ENCODE measurements at places on chromosomes 11 and 22.

DNA sequence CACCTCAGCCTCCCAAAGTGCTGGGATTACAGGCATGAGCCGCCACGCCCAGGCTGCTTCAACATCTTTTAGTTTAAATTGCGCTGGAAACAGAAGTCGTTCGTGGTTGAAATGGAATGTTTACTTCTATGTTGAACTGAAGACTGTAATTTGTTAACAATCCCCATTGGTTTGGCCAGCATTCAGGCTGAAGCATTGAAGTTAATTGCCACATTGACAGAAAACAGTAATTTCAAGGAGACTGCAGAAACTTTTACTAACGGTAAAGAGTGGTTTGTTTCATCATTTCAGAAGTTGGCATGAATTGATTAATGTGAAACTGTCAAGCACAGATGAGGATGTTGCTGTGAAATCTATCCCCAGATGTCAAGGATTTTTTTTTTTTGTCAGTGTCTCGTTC lies 14.2 kb downstream of the AP5B1 start:
- DNase-seq, result no peak

- DNase-seq, result peak; percentile 37
These were observed 50.4 kb downstream of the FAM83F start for GRCh38 chr22:40044870-40045834.

- DNase-seq, result no peak
These were observed 127.4 kb downstream of the PHF21B start for GRCh38 chr22:44882226-44882905.

GRCh38 chr11:1763796-1764661 lies at the start of gene CTSD:
Gene CTSD, minus strand, starts transcription at chr11:1763927. Its CDS starts 68 bp downstream, at chr11:1763859.
- DNase-seq, result peak; percentile 32

GRCh38 chr11:17691976-17692375 lies 27.4 kb upstream of the MYOD1 start:
- DNase-seq, result no peak

DNA sequence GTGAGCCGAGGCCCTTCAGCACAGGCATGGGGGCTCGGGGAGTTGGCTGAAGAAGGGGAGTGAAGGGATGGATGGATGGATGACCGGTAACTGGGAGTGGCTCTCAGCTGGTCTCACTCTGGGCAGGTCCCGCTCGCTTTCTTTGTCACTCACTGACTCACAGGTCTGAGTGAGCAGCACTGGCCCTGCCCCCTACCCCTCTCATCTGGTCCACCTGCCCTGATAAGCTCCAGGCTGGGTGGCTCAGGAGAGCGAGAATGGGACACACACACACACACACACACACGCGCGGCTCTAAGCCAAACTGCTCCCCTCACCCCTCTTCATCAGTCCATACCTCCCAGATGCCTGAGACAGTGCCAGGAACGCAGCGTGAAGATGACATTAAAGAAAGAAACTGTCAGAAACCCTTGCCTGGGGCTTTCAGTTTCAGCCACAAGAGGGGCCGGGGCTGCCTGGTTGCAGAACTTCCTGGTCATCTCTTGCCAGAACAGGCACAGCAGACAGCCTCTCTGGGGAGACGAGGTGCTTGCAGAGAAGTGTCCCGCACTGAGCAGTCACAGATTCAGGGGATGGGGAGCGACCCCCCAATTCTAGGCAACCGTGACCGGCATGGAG lies 16.5 kb upstream of the SHISAL1 start:
- DNase-seq, result no peak

DNA sequence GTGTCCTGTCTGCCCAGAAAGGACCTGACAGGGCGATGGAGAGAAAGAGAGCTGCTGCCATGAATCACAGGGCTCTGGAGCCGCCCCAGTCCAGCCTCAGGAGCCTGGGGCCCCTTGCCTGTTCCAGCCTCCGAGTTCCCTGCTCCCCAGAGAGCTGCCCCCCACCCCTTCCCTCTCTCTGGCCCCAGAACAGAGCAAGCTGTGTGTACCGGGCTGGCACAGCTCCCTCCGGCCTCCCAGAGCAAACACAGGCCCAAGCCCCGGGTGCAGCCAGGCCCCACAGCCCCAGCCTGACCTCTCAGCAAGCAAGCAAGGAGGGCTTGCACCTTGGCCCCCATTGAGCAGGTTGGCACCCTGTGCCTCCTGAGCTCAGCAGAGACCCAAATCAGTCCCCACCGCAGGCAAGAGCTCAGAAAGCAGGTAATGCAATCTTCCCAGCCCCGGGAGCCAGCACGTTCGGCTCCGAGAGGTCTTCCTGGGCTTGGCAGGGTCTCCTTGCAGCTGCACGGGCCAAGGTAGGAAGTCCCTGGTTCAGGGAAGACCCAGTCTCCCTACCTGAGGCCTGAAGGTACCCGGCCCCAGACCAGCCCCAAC lies 1.4 kb downstream of the PACSIN3 start:
- DNase-seq, result no peak

GRCh38 chr11:3838504-3838903 lies 2.3 kb downstream of the RHOG start:
- no peak for DNase-seq

- DNase-seq, result no peak
These were observed 2.7 kb downstream of the HEPHL1 start for GRCh38 chr11:94023856-94024255.

GRCh38 chr22:24483976-24484545 lies 11.1 kb upstream of the UPB1 start:
- no peak for DNase-seq

- no peak for DNase-seq
These were observed at the start of gene RAG2 for GRCh38 chr11:36598051-36598450. Gene RAG2, minus strand, starts transcription at chr11:36598236. Its CDS starts 4,068 bp downstream, at chr11:36594168.

GRCh38 chr11:13897646-13898276 lies 64.8 kb upstream of the SPON1 start:
- no peak for DNase-seq

- DNase-seq, result peak; percentile 17
These were observed 598.6 kb downstream of the DLG2 start for GRCh38 chr11:85028329-85029101.

GRCh38 chr11:7423946-7424345 lies 61.4 kb upstream of the OLFML1 start:
- no peak for DNase-seq

- DNase-seq, result no peak
These were observed 46.8 kb downstream of the PGR start for GRCh38 chr11:101082813-101083212.

GRCh38 chr11:61023086-61023965 lies 51.8 kb downstream of the CD6 start:
- DNase-seq, result no peak

GRCh38 chr11:78688460-78688859 lies 113.8 kb upstream of the NARS2 start:
- DNase-seq, result no peak

DNA sequence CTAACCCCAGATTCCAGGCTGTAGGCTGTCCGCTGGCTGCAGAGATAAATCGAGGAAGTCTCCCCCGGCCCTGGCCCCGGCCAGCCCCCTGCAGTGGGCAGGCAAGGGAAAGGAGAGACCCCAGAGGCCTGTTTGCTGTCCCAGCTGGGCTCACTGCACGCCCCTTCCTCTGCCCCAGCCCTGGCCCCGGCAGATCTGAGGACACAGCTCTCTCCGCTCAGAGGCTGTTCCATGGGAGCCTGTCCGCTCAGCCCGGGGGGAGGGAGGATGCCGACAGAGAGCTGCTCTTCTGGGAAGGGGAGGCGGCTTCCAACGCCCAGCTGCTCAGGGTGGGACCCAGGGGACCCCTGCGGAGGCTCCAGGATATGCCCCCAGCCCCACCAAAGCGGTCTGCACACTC lies 37.7 kb upstream of the H19 start:
- no peak for DNase-seq

DNA sequence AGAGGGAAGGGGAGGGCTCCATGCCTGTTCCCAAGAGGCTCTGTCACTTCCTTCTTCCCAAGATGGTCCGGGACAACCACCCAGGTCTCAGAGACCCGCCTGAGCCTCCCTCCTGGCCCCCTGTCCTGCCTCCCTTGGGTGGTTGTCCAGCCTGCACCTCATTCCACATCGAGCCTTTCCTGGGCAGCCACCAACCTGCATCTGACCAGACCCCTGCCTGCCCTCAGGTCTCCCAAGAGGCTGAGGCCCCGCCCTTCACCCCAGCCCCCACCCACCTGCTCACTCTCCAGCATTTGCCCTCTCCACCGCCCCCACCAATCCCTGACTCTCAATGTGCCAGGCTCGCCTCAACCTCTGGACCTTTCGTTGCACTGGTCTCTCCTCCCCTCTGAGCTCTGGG lies 97.5 kb upstream of the LMO1 start:
- DNase-seq, result no peak

DNA sequence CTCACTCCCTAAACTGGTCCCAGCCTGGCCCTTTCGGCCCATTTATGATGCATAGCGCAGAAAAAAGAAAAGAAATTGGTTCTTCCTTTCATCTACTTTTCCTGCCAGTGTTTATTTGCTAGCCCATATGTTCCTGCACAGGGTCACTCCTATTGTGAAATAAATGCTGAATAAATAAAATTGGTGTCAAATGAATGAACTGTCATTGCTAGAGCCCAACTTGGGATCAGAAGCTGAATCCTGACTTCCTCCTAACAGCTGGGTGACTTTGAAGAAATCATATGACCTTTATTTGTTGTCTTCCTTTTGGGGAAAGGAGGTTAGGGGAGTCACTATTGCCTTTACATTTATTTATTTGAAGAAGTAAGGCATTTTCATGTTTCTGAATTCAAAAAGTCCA lies 92.0 kb downstream of the PRR5L start:
- no peak for DNase-seq

DNA sequence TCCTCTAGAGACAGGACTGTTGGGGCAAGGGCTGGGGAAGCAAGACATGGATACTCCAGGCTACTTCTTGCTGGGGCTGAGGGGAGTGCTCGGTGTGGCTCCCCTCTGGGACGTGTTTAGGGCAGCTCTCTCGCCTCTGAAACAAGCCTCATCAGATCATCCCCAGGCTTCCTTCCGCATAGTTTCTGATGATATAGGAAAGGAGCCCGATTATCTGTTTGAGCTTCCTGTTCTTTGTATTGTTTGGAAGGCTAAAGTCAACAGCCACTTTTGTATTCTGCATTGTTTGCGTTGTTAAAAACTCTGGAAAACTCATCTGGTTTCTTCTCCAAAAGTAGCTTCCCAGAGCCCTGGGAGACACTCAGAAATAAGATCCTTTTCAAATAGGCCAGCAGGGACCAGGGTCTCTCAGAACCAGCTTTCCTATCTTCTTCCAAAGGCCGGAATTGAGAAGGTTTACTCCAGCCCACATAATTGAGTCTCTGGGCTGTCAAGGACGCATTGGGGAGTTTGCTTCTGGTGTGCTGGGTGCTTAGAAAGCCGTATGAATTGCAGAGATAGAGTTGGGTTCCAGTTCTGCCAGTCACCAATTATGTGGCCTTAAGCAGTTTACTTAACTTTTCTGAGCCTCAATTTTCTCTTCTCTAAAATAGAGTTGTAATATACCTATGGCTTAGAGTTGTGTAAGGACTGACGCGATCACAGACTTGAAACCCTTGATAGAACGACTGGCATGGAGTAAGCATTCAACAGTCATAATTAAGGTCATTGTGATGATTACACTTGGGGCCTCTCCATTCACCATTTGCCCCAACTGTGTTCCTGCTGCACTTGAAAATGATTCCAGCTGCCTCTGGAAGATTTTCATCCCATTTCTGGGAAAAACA lies 19.1 kb downstream of the CD44 start:
- no peak for DNase-seq

- DNase-seq, result no peak
These were observed 19.6 kb downstream of the MYRF start for GRCh38 chr11:61771985-61772455.

- DNase-seq, result no peak
These were observed 2.8 kb downstream of the CORO1B start for GRCh38 chr11:67440229-67441097.

DNA sequence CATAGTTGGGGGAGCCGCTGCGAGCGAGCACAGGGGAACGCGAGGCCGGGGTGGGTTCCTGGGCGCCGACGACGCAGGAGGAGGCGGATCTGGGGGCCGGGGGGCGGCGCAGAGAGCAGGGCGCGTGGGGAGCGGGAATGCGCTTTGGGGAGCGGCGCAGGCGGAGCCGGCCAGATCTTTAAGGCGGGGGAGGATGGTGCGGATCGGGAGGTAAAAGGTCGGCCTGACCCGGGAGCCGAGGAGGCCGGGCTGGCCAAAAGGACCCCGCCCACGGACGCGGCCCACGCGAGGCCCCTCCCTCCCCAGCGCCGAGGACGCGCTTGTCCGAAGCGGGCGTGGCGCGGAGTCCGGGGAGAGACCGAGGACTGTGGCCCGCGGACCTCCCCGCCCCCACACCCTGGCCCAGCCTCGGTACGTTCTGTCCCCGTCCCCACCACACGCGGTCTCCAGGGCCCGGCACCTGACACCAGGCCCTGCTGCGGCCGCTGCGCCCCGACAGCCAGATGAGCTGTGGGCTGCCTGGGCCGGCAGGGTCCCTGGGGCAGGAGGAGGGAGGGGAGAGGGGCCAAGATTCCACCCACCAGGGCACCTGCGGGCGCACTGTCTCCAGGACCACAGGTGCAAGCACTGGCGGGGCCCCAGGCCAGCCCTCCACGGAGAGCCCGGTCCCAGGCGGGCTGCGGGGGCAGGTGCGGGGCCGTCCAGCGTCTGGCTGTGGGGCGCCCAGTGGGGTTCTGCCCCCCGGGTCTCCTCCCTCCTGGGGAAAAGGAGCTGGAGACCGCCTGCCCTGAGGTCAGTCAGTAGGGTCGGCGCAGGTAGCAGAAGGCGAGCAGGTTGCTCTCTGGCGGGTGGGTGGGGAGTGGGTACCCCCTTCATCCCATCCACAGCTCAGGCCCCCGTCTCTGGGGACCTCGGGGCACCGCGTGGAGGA lies 10.9 kb downstream of the PIM3 start:
- DNase-seq, result no peak

DNA sequence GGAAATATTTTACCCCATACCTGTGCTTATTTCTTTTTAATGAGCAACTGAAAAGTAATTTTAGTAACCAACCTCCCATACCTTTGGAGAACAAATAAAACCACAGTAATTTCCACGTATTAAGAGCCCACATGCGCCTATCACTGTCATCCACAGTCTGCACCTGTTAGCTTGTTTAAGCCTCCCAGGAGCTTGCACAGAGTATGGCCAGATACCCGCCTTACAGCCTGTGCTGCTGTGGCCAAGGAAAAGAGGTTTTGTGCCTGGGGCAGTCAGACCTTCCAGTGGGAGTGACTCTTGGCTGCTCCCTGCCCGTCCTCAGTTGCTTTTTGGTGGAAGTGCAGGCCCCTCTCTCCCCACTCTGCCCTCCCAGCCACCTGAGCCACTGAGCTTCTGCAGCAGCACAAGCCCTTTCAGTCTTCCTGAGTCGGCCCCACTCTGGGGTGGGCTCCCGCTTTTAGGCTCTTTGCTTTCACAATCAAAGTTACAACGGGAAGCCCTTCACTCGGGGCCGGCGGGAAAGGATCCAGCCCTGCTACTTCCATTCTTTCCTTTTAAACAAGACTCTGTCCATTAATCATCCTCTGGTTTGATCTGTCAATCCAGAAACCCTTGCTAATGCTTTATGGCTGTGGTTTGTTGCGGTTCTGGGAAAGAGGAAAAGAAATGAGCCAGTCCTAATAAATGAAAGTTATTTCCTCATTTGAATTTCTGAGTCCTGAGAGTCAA lies 308.8 kb downstream of the TBC1D22A start:
- DNase-seq, result no peak

GRCh38 chr11:73215191-73216134 lies 2.6 kb upstream of the P2RY2 start:
- no peak for DNase-seq
